ENCODE measurements at places on chromosomes 2 and 18.

- no peak for DNase-seq
Measured at GRCh38 chr18:67924656-67925055, 408.1 kb upstream of the DSEL start.

DNA sequence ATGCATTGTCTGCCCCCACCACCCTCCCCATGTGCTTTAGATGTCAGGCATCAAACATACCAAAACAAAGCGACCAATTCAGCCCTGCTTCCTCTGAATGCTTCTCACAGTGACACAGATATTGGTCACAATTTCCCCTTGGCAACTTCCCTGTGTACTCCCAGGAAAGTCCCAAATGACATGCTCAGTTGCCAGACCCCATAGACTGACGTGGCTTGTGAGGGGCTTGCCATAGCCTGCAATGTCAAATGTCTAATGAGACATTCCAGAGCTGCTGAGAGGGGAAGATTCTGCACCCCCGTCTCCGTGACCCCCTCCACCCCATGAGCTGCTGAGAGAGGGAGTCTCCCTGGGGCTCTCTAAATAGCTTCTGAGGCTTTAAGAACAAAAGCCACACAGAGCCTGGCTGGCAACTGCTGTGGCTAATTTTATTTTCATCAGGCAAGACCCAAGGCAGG is 47.3 kb downstream of the RFTN2 start:
- DNase-seq = no peak

DNA sequence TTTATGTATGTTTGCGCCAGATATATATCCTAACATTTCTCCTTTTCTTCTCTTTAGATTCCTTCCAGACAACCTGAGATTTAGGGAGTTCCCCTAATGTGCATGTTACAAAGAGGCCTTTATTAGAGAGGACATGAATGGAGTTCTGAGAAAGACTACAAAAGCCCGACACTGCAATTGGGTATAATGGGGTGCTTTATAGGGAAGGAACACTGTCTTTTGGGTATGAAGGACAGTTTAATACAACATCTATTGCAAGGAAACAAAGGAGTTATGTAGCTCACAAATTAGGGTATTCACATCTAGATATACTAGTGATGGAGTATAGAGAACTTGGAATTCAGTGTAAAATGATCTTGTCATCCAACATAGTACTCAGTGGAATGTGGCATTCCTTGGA is 383.8 kb downstream of the FIGN start:
- no peak for DNase-seq

DNA sequence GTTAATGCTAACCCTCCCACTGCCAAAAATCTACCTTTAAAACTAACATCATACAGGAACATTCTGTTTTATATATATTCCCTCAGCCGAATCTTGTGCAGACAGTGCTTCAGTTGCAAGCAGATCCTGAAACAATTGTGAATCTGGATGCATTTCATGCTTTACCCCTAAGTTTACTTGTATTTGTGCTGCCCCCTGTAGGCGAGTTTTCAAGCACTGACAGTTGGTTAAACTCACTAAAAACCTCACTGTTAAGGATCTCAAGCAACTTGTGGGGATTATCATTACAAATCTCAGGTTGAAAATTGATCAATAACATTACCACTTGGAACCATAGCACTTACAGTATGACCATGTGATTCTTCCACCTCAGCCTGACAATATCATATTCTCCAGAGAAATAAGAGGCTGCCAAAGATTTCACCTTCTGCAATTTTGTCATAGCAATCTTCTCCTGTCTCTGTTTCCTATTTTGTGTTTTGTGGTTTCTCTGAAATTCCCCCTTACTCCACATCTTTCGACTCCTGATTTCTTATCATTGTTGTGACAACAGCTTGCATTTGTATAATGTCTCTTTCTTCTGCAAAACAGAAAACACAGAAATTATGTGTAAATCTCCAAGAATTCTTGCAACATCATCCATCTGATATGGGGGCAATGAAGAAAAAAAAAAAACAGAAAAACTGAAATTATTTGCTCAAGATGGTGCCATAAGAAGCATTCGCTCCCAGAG is 354.6 kb upstream of the SETBP1 start:
- no peak for DNase-seq

DNA sequence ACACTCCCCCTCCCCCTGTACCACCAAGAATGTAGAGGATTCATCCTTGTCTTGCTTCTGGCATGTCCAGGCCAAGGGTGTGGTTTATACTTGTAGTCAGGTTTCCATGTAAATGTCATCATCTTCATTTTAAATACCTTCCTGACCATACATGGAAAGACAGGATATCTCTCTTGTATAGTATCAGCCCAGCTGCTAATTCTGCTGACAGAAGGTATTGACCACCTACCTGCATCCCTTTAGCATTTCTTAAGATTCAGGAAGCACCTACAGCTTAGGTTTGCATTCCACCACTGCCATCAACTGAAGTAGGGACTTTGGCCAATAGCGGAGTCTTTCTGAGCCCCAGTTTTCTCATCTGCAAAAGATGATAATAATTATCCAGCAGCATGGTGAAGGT is 22.9 kb upstream of the FSHR start:
- DNase-seq = no peak

- no peak for DNase-seq
Measured at GRCh38 chr2:130834091-130834930, 2.4 kb upstream of the ARHGEF4 start.

DNA sequence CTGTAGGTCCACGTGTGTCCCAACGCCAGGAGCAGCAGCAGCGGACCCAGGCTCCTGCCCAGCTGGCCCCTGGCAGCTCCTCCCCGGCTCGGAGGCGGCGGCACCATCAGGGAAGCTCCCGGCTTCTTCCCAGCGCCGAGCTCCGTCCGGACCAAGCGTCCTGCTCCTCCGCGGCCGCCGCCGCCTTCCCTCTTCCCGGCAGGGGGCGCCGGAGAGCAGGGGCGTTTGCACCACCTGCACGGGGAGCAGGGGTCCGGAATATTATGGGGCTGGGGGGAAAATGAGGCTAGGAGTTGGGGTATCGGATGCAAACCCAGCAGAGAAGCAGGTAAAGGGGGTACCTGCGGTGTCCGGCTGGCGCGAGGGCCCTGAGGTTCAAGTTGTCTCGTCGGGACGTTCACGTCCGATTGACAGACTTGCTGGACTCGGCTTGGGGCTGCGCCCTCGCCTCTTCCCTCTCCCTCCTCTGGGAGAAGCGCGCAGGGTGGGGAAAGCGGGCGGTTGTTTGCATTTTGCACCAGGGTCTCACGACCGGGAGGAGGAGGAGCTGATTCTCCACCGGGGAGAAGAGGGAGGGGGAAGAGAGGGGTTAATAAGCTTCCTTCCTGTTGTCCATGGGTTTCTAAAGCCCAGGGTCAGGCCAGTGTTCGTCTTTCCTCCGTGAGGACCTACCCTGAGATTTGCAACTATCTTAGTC is at the start of gene CCBE1:
TSS of gene CCBE1 (minus strand) at position 188 of the 697 bp plus-strand sequence.
- no peak for DNase-seq

- no peak for DNase-seq
Measured at GRCh38 chr18:34880403-34880802, 160.8 kb upstream of the MAPRE2 start.

DNA sequence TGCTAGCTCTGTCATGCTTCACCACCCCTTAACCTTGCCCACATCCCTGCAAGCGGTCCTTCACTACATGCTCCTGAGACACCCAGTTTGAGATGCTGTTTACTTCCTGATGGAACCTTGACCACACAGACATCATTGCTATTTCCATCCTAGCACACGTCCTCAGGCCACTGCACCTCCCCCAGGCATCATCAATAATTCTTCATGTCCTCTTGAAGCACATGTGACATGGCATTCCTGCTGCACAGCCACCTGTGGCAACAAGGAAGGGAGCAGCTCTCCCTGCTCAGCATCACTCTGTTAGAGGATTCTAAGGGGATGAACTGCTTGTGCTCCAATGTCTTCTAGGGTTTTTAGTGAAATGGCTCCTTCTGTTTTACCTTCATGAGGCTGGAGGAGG is 26.1 kb upstream of the ST3GAL5 start:
- DNase-seq = no peak

DNA sequence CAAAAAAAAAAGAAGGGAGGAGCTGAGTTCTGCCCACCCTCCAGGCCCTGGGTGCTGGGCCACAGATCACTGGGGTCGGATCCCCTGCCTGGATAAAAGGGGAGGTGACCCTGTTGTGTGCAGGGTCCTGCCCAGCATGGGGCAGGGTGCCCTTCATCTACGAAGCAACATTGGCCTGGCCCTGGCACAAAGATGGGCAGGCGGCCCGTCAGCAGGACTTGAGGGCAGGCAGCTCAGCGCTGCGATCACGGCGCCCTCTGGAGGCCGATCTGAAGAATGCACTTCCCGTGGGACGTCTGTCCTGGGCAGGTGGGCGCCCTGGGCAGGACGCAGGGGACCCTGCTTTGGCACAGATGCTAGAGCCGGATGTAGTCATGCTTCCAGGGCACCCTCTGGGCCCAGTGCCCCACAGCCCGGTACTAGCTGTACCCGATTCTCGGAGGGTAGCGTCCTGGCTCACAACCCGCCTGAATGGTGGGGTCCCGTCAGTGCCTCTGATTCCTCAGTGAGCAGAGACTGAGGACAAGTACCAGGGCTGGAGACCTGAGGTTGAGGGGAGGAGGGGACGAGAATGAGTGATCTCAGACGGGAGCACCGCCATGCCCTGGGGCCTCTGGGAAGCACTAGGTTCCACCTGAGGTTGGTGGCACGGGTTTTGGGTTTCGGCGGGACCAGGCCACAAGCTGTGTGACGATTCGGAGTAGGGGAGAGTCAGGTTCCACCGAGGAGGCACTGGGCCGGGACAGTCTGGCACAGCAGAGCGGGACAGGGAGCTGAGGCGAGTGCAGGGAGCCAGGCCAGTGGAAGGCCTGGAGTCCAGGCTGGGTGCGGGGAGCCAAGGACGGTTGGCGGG is 18.0 kb downstream of the ARID5A start:
- peak; percentile 63 for DNase-seq

DNA sequence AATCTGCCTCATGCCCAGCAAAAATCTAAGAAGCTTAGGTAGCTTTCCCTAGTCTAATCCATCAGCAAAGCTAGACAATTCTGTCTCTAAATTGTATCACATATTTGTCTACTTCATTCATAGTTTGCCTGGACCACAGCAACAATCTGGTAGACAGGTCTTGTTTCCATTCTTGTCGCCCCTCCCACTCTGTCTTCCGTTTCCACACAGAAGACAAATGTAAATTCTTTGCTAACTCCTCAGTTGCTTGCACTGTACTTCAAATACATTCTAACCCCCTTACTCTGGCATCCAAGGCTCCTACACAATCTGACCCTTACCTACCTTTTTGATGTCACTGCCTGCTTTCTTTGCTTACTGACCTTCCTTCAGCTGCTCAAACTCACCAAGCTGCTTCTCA is 40.1 kb downstream of the THUMPD2 start:
- no peak for DNase-seq

DNA sequence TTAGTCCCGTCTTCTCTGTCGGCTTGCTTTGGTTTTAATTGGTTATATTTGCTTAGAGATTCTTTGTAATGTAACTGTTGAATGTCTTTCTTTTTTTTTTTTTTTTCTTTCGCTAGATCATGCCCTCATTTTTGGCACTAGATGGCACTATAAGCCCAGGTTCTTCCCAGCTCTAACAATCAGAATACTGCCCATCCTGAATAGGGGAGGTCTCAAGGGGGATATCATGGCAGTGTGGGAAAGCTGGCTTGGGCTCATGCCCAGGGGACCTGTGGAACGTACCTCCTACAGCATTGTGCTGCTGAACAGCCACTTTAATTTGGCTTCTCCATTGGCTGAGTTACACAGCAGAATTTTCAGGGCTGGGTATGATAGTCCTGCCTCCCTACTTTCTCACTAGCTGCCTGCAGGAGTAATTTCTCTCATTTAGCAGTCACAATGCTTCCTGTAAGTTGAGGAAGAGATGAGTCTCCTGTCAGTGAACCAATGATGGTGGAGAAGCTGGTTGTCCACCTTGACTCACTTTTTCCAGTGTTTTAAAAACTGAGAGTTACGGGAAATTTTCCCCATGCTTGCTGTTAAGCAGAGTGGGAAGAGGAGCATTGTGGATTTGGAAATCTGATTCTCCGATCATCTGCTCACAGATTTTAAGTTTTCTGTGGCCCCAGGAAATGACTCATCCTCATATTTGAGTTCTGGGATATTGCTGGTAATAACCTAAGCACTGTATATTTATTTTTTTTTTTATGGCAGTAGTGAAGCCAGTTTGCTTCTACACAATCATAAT is 47.2 kb downstream of the RAD51AP2 start:
- no peak for DNase-seq

GRCh38 chr2:232647261-232647660 is 13.9 kb downstream of the EFHD1 start:
- no peak for DNase-seq

DNA sequence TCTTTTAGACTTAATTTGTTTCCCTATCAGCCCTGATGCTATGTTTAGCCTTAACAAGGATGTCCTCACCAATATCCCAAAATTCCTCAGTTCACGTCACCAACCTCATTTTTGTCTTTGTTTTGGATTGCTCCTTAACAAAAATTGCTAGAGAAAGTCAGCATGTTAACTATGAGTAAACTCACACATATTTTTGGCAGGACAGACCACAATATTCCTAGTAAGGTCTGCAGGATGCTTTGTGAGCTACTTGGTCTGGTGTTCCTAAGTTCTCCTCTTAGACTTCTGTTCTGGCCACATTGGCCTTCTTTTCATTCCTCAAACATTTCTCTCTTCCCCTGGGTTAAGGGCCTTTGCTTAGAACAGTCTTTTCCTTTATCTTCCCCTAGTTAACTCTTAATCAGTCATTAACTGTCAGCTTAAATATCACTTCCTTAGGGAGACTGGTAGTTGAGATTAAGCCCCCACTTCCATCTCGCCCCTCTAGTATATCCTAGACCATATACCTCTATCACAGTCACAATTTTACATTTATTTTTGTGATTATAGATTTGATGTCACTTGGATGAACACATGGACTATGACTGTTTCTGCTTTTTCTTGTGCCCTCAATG is 116.2 kb downstream of the ADCYAP1 start:
- no peak for DNase-seq

GRCh38 chr2:215782965-215783364 is 230.4 kb downstream of the MREG start:
- DNase-seq = no peak

- no peak for DNase-seq
Measured at GRCh38 chr2:32715981-32716380, 88.1 kb downstream of the TTC27 start.

DNA sequence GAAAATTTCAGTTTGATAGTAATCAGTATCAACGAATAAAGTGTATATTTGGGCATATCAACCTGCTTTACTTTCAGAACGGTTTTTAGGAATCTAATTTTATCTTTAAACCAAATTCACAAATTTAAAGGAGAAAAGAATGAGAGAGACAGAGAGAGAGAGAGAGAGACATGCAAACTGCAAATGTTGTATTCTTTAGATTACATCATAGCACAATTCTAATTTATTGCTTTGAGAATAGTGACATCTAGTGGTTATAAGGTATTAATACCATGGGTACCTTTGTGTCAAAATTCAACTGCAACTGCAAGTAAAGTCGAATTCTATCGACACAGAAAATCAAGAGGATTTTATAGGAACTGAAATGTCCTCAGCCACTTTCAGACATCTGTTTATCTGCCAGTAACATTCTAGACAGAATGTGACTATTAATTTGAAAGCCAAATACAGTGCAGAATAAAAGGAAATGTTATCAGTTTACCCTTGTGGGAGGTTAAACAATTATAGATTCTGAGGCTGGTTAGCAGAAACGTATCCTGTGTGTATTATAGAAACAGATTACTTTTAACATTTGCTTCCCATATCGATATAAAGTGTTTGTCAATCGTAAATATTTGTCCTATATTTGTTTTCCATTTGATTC is 529.8 kb upstream of the VRK2 start:
- DNase-seq = peak; percentile 9

- DNase-seq = no peak
Measured at GRCh38 chr2:68995916-68996315, 17.1 kb upstream of the ANTXR1 start.
